ENCODE measurements at places on chromosomes 16 and 17.

DNA sequence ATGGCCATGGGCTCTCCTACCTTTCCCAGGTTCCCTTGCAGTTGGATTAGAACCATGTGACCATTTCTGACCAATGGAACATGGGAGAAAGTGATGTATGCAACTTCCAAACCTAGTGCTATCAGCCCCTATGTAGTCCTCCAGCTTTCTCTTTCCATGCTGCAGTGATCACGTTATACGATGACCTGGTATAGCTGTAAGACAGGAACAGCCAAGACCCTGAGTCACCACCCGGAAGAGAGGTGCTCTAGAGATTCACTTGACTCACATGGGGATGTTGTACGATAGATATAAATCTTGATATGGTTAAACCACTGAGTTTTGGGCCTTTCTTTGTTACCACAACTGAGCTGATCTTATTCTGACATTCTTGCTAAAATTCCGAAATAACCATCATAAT is 65.1 kb downstream of the NOG start:
- no peak for DNase-seq

GRCh38 chr17:28901866-28902818 is 737 bp downstream of the DHRS13 start:
- DNase-seq: no peak

GRCh38 chr17:54888981-54889380 is 11.7 kb upstream of the TOM1L1 start:
- DNase-seq: no peak

GRCh38 chr17:77365584-77366186 is 224.9 kb downstream of the SEC14L1 start:
- no peak for DNase-seq

All from type B pancreatic cell (in vitro differentiated cells).